ENCODE measurements at places on chromosomes 4 and X.
A peak's percentile ranks its signal among the peaks of the same experiment; 100 is the strongest.

DNA sequence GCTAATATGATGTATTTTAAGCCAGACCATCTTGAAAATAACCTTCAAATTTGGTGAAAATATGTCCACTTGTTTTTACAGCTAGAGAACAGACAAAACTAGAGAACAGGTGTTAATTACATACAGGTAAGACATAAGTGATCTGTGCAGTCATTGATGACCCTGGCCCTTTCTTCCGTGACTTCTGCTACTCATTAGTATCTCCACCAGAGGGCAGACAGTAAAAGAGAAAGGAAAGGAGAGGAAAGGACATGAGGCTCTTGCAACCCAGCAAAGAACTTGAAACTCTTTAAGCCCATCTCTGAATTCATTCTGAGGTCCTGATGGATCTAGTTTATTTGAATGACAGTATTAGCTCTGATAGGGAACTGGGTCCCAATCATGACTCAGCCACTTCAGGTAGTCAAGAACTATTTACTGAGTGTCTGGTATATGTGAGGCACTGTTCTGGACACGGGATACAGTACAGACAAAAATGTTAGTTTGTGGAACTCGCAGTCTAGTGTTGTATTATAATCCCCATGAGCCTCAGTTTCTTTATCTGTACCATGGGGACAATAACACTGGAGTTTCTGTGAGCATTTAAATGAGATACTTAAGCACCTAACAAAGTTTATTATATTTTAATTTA, 121.0 kb upstream of the TEX13D start:
- DNase-seq: peak; percentile 23

GRCh38 chr4:139515531-139515958, 40.5 kb downstream of the SETD7 start:
- DNase-seq: peak; percentile 49

DNA sequence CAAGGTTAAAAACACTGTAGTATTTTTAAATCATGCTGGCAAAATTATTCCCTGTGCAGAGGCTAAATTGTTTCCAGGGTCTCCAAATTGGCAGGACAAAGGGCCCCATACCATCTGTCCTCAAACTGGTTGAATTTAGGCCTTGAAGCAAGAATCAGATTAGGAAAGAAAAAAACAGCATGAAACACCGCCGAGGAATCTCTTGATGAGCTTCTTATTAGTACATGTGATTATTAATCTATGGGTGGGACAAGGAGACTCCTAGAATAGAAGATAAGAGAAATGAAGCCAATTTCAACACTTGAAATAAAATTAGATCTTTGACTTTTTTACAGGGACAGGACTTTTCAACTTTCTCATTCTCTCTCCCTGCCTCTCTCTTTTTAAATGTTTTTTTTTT, 7.1 kb upstream of the CLNK start:
- no peak for DNase-seq

GRCh38 chr4:54482529-54483200, 175.1 kb upstream of the KIT start:
- DNase-seq: peak; percentile 52

DNA sequence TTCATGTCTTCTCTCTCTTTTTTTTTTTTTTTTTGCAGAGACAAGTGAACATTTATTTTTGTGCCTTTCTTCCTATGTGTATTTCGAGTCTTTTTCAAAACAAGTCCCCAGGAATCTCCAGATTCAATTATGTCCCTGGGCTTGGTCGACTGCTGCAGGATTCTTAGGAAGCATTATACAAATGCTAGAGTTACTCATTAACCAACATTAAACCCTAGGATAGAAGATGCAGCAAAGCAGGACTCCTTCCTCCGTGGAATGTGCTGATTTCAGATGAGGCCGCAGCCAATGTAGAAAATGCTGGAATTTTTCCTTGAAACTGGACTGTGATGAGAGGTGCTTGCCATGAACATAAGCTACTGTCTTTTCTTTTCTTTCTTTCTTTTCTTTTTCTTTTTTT, 3.4 kb downstream of the ZNF81 start:
- DNase-seq: no peak

- DNase-seq: no peak
Measured at GRCh38 chrX:40082447-40083119, 15.2 kb downstream of the BCOR start.

DNA sequence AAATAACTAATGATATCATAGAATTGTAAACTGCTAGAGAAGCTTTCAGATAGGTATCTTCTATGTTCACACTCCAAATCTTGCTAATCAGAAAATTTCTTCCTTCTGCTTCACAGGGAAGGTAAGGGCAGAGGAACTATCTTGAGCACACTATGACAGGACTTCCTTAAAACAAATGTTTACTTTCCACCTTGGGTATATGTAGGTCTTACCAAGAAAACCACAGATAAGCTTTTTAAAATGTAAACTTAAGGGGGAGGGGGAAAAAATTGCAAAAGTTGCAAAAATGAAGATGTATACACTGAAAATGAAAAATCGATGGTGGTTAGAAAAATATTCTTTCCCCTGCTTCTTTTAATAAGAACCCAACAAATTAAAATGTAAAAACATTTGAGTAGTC, 30.9 kb downstream of the YTHDC1 start:
- DNase-seq: no peak

GRCh38 chr4:53043891-53044650, 182.0 kb downstream of the RASL11B start:
- no peak for DNase-seq

- DNase-seq: peak; percentile 74
Measured at GRCh38 chr4:128812442-128813235, 3.1 kb downstream of the JADE1 start.

DNA sequence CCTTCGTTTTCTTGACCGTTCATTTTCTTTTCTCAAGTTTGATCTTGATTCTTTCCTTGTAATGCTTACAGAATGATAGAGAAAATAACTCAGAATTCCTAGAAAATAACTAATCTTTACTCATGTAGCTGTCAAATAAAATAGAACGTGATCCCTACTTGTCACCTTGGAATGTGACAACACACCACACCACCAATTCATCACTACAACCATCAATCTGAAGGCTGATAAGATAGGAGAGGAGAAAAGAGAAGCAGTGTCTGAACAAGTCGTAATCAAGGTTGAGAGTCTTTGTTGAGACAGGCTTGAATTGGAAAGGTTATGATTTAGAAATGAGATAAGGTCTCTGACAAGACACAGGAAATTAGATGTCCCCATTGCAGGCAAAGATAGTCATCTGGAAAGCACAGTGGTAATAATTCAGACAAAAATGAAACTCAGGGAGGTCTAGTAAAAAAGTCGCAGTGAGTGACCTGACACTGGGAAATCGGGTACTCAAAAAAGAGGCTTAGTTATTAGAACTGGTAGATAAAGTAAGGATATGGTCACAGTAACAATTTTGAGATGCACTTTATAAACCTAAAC, 456.2 kb downstream of the FAT4 start:
- DNase-seq: no peak

GRCh38 chrX:130120321-130120731, 10.0 kb upstream of the ELF4 start:
- no peak for DNase-seq

- no peak for DNase-seq
Measured at GRCh38 chrX:118904218-118904617, 70.2 kb upstream of the LONRF3 start.

- no peak for DNase-seq
Measured at GRCh38 chrX:314049-314448, 4.5 kb downstream of the GTPBP6 start.

GRCh38 chr4:96972920-96973319, 1133.0 kb downstream of the PDHA2 start:
- DNase-seq: no peak

DNA sequence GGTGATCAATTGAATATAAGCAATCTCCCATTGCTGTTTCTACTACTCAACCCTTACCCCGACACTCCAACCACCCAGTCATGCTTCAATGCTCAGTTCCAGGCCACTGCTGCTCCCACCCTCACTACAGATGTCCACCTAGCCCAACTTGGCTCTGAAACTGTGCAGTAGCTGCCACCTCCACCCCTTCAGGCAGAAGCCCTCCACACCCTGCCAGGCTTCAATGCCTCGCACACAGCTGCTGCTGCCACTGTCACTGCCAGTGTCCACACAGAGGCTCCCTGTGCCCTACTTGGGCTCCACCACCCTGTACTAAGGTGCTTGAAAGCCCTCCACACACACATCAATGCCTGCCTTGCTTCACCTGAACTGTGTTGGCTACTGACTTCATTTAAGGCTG, 34.6 kb downstream of the LAMTOR3 start:
- no peak for DNase-seq

DNA sequence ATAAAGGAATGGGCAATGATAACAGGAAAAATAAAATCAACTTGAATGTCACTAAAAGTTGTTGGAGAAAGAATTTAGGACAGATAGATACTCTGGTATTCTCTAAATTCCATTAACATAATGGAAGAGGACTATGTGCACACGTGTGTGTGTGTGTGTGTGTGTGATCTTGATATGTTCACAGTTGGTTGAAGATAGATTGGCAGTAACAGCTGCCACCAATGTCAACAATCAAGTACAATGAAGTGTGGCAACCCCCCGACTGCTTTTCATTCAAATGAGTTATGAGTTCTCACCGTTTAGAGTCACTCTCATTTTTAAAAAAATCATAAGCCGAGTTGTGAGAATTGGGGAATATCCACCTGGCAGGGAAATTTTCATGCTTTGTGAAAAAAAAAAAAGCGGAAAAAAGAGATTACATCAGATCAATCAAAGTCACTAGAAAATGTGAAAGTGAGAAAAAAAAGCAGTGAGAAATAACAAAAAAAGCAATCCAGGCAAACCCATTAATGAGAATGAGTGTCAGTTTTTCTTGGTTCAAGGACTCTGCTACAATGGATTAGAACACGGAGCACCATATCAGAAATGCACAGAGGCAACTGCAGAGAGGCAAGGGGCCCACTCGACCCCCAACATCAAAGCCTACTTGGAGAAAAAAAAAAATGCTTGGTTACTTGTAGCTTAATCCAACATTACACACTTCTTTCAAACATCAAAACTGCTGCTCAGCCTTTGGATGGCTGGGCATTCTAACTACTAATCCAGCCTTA, 414.9 kb upstream of the PITX2 start:
- no peak for DNase-seq

- DNase-seq: peak; percentile 43
Measured at GRCh38 chr4:4685810-4686795, 144.3 kb upstream of the STX18 start.

GRCh38 chrX:17546356-17546755, 171.4 kb downstream of the NHS start:
- DNase-seq: no peak

DNA sequence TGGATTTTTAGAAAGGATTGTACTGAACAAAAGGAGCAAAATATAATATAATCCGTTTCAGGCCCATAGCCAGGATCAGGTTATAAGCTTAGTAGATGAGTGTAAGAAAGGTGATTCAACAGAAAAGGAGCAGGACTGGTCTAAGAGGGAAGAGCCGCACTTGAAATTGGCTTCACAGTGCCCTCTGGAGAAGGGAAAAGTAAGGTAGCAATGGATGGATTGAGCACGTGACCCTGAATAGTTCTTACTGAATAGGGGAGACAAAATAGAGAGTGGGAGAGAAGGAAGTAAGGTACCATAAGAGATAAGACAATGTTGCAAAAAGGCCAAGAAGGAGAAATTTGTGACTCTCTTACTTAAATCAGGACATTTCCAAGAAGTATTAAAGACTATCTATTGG, 15.6 kb downstream of the CXorf66 start:
- no peak for DNase-seq

GRCh38 chrX:65874765-65875164, 165.1 kb downstream of the VSIG4 start:
- DNase-seq: no peak

GRCh38 chrX:9379697-9380551, 84.9 kb upstream of the TBL1X start:
- DNase-seq: no peak

GRCh38 chr4:8871417-8872401, at the start of gene HMX1:
HMX1 (minus strand) TSS chr4:8871839; CDS start chr4:8871614, 225 bp downstream.
- DNase-seq: no peak

- no peak for DNase-seq
Measured at GRCh38 chrX:136907621-136908020, 27.1 kb upstream of the RBMX start.
